Liver (tissue), 10 donors: ENCODE measurements at places on chromosomes 1 and 21. TPM values are rescaled to one million over a fixed set of nuclear protein-coding genes. Genes with fewer than 3 reads are reported as not detected.
A peak's percentile ranks its signal among the peaks of the same experiment; 100 is the strongest.

- H3K27ac ChIP-seq, result no peak overlapping the region
- DNase-seq, result no peak
- no peaks in the 10 kb centered on the region for H3K4me1 ChIP-seq
- no peak overlapping the region for H3K4me3 ChIP-seq
Observed at GRCh38 chr1:152162792-152163463, 3.9 kb upstream of the RPTN start.

DNA sequence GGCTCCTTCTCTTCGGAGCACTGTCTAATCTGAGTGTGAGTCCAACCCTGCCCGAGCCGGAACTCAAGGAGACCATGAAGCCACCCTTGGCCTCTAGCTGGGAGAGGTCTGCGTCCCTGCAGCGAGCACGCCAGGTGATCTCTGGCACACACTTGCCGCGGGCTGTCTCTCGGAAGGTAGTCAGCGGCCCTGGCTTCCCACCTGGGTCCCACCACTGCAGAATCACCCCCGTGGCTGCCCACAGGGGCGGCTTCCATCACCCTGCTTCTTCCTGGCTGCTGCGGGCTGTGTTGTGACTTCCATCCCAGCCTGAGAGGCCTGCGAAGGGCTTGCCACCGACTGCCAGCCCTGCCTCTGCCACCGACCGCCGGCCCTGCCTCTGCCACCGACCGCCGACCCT lies 17.0 kb downstream of the FAAP20 start:
- H3K27me3 ChIP-seq, result no peaks in the 10 kb centered on the region
- H3K36me3 ChIP-seq, result peaks cover 13% of the 10 kb centered on the region
- no peak overlapping the region for H3K4me3 ChIP-seq

DNA sequence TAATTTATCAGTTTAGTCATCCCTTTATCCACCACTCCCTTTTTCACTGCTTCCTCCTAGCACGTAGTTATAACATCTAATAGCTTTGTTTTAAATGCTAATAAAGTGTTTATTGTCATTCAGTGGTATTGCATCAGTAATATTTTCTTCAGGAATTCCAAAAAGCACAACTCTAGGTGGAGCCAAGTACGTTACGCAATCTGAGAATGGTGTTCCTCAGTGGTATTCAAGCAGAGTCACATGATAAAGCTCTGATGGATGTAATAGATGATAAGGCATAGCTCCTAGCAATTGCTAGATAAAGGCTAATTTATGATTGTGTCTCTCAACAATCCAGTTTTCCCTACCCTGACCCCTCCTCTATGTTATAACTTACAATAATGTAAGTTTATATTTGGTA lies 494.6 kb upstream of the ADGRL4 start:
- no peak for DNase-seq
- no peak overlapping the region for H3K4me3 ChIP-seq
- H3K4me1 ChIP-seq, result no peaks in the 10 kb centered on the region
- no peaks in the 10 kb centered on the region for H3K27me3 ChIP-seq

DNA sequence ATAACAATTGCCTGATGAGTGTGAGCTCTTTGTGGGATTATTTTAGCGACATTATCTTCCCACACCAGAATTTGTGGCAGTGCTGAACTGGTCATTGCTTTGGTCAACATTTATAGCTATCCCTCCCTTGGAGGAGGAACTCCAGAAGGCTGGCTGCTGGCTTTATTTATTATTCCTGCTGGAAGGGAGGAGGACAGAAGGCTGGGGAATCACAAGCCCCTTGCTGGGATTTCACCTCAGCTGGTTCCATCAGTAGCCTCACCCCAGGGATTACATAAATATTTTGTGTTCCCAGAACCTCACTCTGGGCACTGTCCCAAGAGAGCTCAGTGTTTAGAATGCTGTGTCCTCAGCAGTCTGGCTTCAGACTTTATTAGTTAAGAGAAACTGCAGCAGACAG lies 102.8 kb upstream of the C1orf21 start:
- no peaks in the 10 kb centered on the region for H3K36me3 ChIP-seq
- no peak overlapping the region for H3K4me3 ChIP-seq
- no peaks in the 10 kb centered on the region for H3K27me3 ChIP-seq
- H3K4me1 ChIP-seq, result no peaks in the 10 kb centered on the region
- no peak for DNase-seq

GRCh38 chr1:16189921-16190621 lies 22.4 kb downstream of the ARHGEF19 start:
- no peak overlapping the region for H3K4me3 ChIP-seq
- H3K4me1 ChIP-seq, result peaks cover 19% of the 10 kb centered on the region
- DNase-seq, result no peak
- peaks cover 2% of the 10 kb centered on the region for H3K36me3 ChIP-seq
- no peaks in the 10 kb centered on the region for H3K27me3 ChIP-seq

GRCh38 chr21:33109574-33110339 lies 39.8 kb downstream of the OLIG1 start:
- no peaks in the 10 kb centered on the region for H3K4me1 ChIP-seq
- H3K27ac ChIP-seq, result no peak overlapping the region
- H3K36me3 ChIP-seq, result no peaks in the 10 kb centered on the region
- H3K4me3 ChIP-seq, result no peak overlapping the region

DNA sequence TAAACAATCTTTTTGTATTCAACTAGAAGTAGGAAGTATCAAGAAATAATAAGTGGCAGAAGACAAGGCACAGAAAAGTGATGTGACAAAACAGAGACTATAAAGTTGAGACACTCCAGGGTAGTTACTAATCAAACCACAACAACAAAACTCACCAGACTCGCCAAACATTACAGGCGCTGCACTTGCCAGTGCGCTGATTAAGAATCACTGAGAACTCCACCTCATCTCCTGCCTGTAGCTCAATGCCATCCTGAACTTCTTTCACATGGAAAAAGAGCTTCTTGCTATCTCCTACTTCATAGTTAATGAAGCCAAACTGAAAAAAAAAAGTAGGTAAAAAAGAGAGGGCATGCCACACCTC lies 2.8 kb upstream of the NRAS start:
- H3K4me3 ChIP-seq, result no peak overlapping the region
- H3K27me3 ChIP-seq, result no peaks in the 10 kb centered on the region
- H3K36me3 ChIP-seq, result peaks cover 8% of the 10 kb centered on the region
- DNase-seq, result no peak

- no peaks in the 10 kb centered on the region for H3K36me3 ChIP-seq
- H3K27me3 ChIP-seq, result no peaks in the 10 kb centered on the region
- DNase-seq, result no peak
- H3K27ac ChIP-seq, result peak overlapping the region; percentile 83
- peak overlapping the region; percentile 31 for H3K4me3 ChIP-seq
Observed at GRCh38 chr1:1000357-1001056, 610 bp upstream of the HES4 start.

Gene TRIM62
- polyA plus RNA-seq, result 1.2 TPM

Gene ETV3L
- not detected for polyA plus RNA-seq

Gene CFAP74
- polyA plus RNA-seq, result 0.31 TPM
